ENCODE measurements at places on chromosomes 3 and 15.

- DNase-seq, result peak; percentile 72
Observed at GRCh38 chr3:160413613-160414248, 14.3 kb downstream of the SMC4 start.

DNA sequence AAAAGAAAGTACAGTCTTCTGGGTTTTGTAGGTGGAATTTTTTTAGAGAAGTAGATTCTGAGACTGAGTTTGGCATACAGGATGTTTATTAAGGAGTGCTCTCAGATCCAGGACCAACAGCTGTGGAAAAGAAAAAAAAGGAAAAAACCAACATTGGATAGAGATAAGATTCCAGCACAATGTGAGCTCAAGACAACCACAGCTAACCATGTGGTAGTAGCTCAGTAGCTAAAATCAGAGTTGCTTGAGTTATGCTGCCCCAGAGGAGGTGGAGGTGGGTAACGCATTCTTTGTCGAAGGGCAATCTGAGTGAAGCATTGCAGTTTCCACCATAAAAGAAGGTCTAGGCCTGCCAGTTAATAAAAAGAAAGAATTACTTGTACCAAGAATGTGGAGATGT is 904.3 kb downstream of the NSUN3 start:
- DNase-seq, result no peak

DNA sequence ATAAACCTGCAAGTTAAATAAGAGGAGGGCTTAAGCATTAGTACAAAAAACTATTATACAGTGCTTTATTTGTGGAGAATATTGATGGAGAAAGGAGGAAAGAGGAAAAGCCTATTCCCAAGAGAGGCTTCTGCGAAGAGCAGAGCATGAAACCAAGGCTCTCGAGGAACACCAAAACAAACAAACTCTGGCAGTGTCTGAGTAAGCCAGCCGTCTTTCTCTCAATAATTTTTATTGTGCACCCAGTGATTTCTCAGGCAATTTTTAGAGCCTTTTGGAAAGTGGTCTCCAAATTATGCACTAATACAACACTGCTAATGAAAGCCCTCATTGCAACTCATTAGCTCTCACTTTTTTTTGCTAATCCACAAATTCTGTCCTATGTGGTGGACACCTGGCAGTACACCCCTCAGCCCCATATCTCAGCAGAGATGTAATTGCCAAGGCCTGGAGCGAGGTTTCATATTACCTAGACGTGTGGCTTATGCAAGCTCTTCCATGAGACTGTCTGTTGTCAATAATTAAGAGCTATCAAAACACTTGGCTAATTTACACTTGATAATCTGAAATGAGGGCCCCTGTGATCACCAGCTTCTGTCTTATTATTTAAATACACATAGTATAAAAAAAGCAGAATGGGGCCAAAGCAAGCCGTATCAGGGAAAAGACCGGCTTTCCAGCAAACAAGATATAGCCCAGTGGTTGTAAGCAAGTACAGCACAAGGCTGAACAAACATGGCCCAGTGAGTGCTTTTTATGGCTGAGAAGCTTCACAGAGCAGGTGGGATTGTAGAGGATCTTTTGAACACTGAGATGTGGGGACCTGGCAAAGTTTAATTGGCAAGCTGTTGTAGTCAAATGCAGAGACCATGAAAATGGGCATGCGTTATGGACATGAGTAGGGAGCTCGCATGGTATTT is 216.9 kb downstream of the ROBO2 start:
- no peak for DNase-seq

GRCh38 chr3:56851966-56852884 is 50.5 kb upstream of the ARHGEF3 start:
- DNase-seq, result no peak

GRCh38 chr3:120332646-120333045 is 16.5 kb downstream of the LRRC58 start:
- no peak for DNase-seq

GRCh38 chr3:133532951-133533350 is 40.5 kb upstream of the CDV3 start:
- DNase-seq, result no peak

DNA sequence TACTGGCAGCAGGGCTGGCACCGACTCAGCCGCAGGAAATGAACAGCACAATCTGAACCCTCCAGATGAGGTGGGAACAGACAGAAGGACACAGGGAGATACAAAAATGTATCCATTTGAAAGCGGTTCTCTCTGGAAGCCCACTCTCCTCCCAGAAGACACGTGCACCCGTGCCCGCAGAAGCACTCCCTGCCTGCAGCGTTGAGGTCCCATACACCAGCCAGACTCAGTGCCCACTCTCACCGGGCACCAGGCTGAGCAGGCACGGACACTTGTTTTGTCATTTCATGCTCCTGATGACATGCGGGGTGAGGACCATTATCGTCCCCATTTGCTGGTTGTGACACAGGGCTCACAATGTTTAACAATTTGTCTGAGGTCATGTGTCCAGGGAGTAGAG is 297.4 kb upstream of the TLE3 start:
- no peak for DNase-seq

- no peak for DNase-seq
Observed at GRCh38 chr15:33872416-33873106, 95.7 kb upstream of the CHRM5 start.

GRCh38 chr3:41489231-41489630 is 289.9 kb downstream of the CTNNB1 start:
- DNase-seq, result no peak

- no peak for DNase-seq
Observed at GRCh38 chr15:25770618-25771337, 92.3 kb downstream of the ATP10A start.

DNA sequence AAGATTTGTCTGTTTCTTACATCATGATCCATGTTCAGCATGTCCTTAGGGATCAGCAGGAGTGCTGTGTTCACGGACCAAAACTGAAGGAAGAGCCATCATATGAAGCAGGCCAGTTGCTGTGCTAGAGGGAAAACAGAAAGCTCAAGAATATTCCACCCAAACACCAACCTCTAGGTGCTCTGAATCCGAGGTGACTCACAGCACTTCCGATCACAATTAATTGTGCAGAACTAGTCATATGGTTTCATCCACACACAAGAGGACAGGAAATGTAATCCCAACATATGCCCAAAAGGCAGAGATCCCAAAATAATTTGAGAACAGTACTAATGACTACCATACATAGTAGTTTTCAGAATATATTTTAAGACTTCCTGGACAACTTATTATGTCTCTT is 257.9 kb upstream of the KCNH8 start:
- no peak for DNase-seq

DNA sequence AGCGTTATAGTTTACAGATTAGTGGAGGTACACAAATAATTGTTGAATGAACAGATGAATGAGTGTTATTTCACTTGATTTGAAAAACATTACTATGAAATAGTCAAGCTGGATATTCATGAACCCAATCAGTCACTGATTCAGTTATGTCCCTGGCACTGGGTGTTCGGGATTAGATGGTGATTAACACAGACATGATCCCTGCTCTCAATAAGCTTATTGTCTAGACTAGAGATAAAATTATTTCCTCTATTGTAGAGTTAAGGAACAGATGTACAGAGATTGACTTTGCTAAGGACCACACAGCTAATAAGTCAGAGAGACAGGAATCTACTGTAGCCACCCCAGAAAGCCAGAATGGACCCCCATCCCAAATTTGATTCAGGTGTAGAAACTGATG is 963 bp downstream of the GRAMD1C start:
- no peak for DNase-seq

- no peak for DNase-seq
Observed at GRCh38 chr3:47261301-47261700, 21.3 kb downstream of the KIF9 start.

Measured in germinal center (tissue), 1 donor.